ENCODE measurements at places on chromosomes 13 and 19.

GRCh38 chr13:101465877-101466276 lies 13.4 kb downstream of the ITGBL1 start:
- peak; percentile 51 for DNase-seq

- no peak for DNase-seq
These were observed 1435.2 kb downstream of the UQCRFS1 start for GRCh38 chr19:27777726-27778125.

DNA sequence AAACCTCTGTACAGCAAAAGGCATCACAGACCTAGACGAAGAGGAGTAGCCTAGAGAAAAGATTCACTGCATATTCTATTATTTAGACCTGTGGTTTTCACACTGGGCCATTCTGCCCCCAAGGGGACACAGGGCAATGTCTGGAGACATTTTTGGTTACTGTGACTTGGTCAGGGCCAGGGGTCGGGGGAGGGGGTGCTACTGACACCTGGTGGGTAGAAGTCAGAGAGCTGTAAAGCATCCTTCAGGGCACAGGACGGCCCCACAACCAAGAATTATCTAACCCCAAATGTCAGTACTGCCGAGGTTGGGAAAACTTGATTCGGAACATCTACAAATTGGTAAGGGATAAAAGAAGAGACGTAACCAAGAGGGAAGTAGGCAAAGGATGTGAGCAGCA lies 11.3 kb downstream of the ELAVL1 start:
- no peak for DNase-seq

DNA sequence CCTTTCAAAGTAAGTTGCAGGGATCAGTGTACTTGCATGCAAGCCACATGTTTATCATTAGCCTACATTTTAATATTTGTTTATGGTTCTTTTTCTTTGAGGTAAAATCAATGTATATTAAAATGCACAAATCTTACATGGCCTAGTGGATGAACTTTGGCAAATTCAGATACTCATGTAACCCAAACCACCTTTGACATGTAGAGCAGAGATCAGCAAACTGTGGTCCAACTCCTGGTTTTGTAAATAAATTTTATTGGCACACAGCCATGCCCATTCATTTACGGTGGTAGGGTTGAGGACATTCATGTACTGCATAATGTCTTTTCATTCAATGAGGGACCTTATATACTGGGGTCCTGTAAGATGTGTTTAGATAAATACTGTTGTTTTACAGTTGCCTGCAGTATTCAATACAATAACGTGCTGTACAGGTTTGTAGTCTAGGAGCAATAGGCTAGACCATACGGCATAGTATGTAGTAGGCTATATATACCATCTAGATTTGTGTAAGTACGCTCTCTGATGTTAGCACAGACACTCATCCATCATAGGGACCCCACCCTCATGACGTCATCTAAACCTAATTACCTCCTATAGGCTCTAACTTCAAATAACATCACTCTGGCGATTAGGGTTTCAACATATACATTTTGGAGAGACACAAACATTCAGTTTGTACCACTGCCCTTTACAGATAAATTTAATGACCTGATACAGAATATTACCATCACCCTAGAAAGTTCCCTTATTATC lies 5.7 kb downstream of the NDFIP2 start:
- no peak for DNase-seq

DNA sequence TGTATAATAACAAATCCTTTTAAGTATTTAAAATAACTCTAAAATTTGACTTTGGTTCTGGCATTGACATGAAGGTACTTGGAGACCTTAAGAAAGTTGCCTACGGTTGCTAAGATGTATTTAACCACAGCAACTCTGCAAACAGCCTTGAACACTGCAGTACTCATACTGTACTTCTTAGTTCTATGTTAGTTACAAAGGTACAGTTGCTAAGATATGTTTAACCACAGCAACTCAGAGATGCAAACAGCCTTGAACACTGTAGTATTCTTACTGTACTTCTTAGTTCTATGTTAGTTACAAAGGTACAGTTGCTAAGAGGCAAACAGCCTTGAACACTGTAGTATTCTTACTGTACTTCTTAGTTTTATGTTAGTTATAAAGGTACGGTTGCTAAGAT lies 268.3 kb upstream of the MIR17HG start:
- DNase-seq = no peak

- no peak for DNase-seq
These were observed at the start of gene SPACA4 for GRCh38 chr19:48606463-48607358. SPACA4 (plus strand) TSS chr19:48606742; CDS start chr19:48606979, 237 bp downstream.

- DNase-seq = no peak
These were observed 97.6 kb downstream of the RNASEH2B start for GRCh38 chr13:51007216-51007615.

- no peak for DNase-seq
These were observed 271.2 kb downstream of the ENOX1 start for GRCh38 chr13:43515531-43515930.

GRCh38 chr19:679418-680286 lies 3.5 kb downstream of the FSTL3 start:
- DNase-seq = peak; percentile 60

- peak; percentile 85 for DNase-seq
These were observed 10.7 kb downstream of the ABHD8 start for GRCh38 chr19:17292301-17293074.

DNA sequence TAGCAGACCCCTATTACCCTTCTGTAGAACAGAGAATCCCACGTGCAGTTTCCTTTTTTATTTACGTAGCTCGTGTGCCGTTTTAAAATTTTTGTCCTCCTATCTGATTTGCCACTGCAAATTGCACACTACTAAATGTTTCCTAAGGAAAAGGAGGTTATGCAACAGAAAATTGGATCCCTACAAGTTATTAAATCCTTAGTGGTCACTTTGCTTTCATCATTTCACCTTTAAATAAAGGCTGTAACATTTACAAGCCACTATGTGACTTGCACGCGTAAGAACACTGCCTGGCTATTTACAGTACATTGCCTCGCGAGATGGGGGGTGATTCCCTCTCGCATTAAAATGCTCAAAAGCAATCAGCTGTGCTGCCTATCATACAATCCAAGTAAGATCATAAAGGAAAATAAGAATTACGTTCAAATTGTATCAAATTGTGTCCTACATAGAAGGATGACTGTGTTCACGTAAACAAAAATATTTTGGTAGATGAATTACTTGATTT lies 525.6 kb downstream of the SUCLA2 start:
- peak; percentile 47 for DNase-seq

DNA sequence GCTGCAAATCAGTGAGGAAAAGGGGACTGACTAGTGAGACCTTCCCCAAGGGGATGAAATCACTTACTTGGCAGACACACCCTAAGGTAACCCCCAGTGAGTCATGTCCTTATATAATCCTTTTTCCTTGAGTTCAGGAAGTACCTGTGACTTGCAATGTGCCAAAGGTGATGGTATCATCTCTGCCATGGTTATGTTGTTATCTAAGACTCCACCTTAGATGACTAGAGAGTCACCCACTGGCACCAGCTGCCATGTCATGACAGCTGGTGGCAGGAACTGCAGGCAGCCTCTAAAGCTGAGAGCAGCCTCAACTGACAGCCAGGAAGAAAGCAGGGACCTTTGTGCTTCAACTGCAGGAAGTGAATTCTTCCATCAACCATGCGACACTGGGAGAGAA lies 12.5 kb downstream of the PBX4 start:
- DNase-seq = no peak

GRCh38 chr13:98216135-98216565 lies 39.1 kb upstream of the RNF113B start:
- DNase-seq = peak; percentile 89

DNA sequence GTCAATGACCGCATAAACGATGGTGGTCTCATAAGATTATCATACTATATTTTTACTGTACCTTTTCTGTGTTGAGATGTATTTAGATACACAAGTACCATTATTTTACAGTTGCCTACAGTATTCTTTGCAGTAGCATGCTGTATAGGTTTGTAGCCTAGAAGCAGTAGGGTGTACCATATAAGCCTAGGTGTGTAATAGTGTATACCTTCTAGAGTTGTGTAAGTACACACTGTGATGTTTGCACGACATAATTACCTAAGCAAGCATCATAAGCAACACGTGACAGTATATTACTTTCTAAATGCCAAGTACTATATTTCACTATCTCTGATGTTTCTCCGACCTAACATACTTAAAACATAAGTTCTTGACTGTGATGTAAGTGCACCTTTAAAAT lies 2.7 kb downstream of the LPAR6 start:
- no peak for DNase-seq

- DNase-seq = peak; percentile 36
These were observed 129.7 kb downstream of the SLC7A1 start for GRCh38 chr13:29465741-29466293.

- peak; percentile 66 for DNase-seq
These were observed 49.9 kb upstream of the UBAC2 start for GRCh38 chr13:99150575-99151361.

GRCh38 chr13:111902726-111903125 lies 164.2 kb upstream of the SOX1 start:
- no peak for DNase-seq

DNA sequence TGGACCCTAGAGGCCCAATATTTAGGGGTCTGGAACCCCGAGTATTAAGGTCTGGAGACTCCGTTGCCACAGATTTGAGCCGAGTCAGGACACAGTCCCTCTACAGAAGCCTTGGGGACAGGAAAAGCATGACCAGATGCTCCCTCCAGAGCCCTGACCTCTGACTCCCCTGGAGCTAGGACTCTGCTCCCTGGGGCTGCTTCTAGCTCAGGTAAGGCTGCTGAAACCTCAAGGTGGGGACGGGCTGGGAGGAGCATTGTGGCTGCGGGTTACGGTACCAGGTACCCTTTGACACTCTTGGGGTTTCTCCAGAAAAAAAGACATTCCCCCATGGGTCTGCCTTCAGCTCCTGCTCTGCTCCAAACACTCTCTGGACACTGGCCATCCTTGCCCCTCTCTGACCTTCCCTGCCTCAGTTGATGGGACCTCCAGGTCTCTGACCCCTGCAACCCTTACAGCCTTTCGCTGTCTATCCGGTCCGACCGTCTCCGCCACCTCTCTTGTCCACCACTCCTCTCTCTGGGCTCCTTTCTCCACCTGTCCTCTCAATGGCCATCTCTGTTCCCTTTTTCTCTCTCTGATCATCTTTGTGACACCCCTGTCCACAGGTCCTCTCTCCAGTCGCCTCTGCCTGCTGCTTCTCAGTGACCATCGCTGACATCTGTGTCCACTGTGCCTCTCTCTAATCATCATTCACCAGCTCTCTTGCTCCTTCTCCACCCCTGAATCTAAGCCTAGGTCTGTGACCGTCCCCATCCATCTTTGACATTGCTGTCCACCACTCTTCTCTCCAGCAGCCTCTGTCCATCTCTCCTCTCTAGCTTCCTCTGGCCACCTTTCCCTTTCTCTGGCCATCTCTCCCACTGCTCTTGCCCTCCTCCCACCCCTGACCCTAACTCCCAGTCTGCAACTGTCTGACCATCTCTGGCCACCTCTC lies 1.4 kb downstream of the LRFN3 start:
- no peak for DNase-seq

- DNase-seq = no peak
These were observed 60.6 kb downstream of the LNX2 start for GRCh38 chr13:27559719-27560118.

DNA sequence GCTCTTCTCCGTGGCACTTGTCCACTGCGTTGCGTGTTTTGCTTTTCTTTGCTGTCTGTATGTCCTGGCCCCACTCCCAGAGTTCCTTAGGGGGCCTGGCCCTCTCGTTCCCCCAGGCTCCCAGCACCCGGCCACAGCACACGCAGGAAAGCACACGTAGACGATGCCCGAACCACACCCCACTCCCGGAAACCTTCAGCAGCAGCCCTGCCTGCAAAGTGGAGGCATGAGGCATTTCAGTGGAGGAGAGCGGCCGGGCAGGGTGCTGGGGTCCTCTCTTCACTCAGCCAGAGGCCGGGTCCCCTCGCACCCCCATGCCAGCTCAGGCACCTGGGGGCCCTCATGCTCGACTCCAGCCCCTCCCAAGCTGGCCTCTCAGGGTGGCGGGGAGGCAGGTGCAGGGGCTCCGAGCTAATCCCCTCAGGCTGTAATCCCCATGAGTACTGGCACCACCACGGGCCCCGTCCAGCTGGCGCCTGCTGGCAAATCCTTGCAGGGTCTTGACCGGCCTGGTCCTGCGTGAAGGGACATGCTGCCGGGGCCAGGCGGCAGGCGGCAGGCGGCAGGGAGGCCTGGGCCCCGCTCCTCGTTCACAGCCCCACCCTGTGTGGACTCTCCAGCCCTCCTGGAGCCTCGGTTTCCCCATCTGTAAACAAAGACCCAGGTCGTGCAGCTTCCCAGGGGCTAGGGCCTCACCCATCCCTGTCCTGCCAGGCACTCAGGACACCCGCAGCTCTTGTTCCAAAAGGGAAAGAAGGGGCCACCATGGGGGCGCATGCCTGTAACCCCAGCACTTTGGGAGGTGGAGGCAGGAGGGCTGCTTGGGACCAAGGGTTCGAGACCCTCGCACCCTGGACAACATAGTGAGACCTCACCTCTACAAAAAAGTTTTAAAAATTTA lies 7.0 kb downstream of the PIP5K1C start:
- DNase-seq = no peak

DNA sequence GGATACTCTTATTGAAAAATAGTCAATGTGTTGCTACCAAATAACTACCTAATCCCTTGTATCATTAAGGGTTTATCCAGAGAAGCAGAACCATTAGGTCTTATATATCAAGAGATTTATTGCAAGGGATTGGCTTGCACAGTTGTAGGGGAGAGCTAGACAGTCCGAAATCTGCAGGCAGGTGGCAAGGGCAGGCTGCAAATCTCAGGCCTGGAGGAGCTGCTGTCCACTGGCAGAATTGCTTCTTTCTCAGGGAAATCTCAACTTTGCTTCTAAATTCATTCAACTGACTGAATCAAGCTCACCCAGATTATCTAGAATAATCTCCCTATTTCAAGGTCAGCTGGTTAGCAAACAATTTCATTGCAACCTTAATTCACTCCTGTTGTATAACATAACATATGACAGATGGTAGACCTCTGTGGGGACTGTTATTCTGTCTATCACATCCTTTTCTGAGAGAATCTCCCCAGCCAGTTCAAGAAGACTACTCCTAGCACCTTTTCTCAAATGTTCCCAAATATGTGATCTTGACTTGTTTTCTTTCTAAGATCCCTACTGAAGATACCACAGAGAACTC lies 194.2 kb downstream of the NHLRC3 start:
- no peak for DNase-seq

- DNase-seq = no peak
These were observed 261.6 kb downstream of the GPC5 start for GRCh38 chr13:91660076-91660415.
